ENCODE measurements at places on chromosomes 7 and 10.

GRCh38 chr10:122117475-122117874 is 128.5 kb downstream of the TACC2 start:
- DNase-seq: no peak

DNA sequence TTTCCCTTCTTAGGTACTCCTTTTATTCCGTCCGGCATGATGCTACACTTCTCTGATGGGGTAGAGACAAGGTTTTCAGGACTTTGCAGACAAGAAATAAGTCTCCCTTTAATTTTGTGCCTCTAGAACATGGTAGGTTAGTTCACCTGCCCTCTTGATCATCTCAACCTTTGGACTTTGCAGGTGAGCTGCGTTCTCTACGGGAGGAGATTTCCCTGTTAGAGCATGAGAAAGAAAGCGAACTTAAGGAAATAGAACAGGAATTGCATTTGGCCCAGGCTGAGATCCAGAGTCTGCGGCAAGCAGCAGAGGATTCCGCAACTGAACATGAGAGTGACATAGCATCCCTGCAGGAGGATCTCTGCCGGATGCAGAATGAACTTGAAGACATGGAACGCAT is 9.2 kb downstream of the CCDC136 start:
- no peak for DNase-seq

- no peak for DNase-seq
Measured at GRCh38 chr10:63115732-63116383, 17.3 kb upstream of the NRBF2 start.

- no peak for DNase-seq
Measured at GRCh38 chr10:91632671-91633550, at the start of gene PPP1R3C. TSS of gene PPP1R3C (minus strand) at chr10:91633071. CDS start at chr10:91632969, 102 bp downstream.

- no peak for DNase-seq
Measured at GRCh38 chr10:97896756-97897358, 47.2 kb downstream of the GOLGA7B start.

GRCh38 chr10:114245121-114245791 is 6.2 kb downstream of the VWA2 start:
- no peak for DNase-seq

DNA sequence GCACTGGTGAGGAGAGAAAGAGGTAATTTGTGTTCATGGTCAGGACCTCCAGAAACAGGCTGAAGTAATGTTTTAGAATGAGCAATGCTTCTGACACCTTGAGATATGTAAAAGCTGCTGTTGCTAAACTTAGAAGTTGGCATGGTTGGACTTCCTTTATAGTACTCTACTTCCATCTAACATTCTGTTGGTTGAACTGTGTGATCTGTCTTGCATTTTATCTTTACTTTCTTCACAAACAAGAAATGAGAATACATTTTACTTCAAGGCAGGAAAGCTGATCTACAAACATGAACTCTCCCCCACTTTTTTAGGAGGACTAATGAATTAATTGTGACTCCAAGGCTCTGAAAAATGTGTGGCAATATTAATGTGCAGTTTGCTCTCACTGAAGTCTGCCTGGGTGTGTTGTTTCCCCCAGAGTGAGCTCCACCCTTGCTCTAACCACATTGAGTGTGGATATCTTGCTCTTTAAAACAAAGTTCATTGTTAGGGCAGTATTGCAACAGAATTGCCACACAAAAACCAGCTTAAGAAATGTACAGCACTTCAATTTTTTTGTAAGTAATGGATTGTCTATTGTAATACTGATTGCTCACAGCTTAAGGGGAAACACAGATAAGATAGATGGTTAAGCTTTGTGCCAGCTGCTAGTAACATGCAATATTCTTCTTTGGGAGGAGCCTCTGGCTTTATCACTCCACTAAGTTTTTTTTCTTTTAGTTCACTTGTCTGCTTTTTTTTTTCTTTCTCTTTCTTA is 69.0 kb downstream of the ADD3 start:
- DNase-seq: no peak

- no peak for DNase-seq
Measured at GRCh38 chr7:122416336-122416735, 111.8 kb upstream of the FEZF1 start.

GRCh38 chr10:101668566-101668965 is 26.4 kb downstream of the FBXW4 start:
- DNase-seq: no peak

GRCh38 chr7:20602306-20602705 is 13.2 kb upstream of the ABCB5 start:
- no peak for DNase-seq

DNA sequence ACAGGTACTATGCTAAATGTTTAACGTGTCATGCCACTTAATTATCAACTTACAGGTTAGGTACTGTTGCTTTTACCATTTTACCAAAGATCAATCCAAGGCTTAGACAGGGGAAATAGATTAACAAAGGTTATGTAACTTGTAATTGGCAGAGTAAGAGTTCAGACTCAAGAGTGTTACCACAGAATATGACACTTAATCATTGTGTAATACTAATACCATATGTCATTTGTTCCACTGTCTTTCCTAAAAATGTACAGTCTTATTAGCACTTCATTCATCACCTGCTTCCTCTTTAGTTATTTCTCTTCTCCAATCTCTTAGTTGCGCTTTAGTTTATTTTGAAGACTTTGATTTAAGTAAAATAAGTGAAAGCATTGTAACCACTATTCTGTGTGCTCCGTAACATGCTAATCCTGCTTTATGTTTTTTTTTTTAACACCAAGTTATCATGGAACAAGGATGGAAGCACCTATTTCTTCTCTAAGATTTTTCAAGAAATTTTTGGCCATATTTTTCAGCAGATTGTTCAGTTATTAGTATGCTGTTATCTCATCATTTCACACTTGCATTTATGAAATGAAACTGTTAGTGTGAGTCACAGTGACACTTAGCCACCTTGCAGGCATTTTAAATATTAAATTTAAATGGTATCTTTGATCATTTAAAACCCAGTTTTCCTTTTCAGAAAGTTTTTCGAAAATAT is 197.3 kb downstream of the PHF14 start:
- DNase-seq: no peak

DNA sequence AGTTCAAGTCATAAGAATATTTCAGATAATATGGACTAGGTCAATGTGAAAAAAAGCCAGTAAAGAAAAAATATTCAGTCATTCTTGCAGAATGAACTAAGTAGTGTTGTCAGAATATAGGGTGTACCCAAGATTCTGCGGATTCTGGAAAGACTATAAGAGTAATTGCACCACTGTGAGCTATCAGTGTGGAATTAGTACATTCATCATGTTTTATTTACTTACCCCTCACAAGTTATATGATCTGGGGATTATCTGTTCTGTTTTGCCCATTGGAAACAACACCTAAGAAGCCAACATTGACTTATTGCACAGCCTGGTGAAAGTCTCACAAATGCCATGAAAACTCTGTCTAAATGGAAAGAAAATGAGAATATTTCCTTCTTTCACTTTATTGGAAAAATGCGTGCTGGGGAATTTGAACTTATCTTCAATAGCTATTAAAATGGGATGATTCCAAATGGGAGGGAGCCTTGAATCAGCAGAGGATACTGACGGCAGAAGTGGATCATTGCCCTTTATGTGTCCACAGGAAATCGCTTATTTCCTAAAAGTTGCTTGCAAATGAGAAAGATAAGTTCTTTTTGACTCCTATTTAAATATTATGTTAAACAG is 563.3 kb upstream of the POM121L12 start:
- no peak for DNase-seq

DNA sequence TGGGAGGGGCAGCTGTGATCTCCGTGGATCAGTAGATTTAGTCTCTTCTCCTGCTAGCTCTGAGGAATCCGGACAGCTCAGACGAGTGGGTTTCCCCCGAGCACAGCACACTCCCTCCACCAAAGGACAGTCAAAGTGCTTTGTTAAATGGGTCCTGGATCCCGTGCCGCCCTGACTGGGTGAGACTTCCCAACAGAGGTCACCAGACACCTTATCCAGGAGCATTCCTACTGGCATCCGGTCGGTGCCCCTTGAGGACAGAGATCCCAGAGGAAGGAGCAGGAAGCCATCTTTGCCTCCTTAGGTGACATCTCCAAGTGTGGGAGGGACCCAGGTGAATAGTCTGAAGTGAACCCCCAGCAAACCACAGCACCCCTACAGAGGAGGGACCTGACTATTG is 1148.9 kb downstream of the CNTNAP2 start:
- DNase-seq: no peak

- DNase-seq: no peak
Measured at GRCh38 chr10:116014871-116015582, 258.0 kb downstream of the GFRA1 start.

DNA sequence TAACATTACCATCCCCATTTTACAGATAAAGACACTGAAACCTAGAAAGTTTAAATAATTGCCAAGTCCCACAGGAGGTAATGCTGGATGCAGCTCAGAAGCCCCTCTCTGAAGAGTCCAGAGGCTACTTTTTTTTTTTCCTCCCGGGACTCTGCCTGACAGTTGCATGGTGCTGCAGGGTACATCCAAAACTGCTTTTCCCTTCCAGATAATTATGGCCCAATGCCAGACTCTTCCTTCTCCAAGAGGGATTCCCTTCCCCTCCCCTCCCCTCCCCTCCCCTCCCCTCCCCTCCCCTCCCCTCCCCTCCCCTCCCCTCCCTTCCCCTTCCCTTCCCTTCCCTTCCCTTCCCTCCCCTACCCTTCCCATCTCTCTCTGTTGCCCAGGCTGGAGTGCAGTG is 122.9 kb downstream of the LSMEM1 start:
- no peak for DNase-seq

DNA sequence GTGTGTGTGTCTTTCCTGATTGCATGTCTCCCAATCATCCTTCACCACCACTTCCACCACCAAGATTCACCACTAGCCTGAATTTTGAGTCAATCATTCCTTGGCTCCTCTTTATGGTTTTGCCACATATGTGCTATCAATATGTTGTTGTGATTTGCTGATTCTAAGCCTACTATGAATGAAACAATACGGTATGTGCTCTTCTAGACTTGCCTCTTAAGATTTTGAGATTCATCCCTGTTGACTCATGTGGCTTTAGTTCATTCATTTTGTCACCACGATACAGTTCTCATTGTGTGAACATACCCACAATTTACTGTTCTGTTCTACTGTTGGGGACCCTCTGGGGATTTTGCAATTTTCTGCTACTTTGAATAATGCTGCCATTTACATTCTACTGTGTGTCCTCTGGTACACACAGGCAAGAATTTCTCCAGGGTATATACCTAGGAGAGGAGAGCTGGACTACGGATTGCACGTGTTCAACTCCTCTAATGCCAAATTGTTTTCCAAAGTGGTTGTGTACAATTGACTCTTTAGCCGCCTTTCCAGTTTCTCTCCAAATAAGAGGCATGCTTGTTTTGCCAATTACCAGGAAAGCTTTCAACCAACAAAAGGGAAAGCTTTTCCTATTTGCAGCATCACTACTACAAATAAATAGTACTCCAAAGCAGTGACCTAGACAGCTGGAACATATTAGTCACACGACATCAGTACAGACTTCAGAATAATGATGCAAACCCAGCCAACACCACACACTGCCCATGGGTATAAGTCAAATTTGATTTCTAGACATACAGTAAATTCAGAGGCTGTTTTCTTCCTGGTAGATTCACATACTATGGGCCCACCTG is 30.0 kb downstream of the SGMS1 start:
- no peak for DNase-seq

DNA sequence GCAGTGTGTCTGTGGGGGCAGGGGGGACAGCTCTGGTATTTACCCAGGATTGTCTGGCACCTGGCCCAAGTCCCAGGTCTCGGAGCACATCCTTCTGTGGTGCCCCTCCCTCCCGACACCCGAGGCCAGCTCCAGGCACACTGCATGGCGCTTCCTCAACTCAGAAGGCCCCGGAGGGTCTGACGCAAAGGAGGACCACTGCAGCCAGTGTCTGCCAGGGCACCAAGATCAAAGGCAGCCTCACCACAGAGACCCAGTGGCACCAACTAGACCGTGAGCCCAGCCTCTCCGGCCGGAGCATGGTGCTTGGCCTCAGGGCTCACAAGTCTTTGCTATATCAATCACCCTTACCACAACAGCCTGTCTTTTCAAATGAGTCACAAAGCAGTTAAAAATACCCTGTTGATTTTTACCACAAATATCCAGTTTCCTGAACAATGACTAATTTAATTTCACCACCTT is 99.3 kb upstream of the DDC start:
- no peak for DNase-seq

GRCh38 chr10:89869592-89870156 is 168.3 kb downstream of the KIF20B start:
- no peak for DNase-seq

DNA sequence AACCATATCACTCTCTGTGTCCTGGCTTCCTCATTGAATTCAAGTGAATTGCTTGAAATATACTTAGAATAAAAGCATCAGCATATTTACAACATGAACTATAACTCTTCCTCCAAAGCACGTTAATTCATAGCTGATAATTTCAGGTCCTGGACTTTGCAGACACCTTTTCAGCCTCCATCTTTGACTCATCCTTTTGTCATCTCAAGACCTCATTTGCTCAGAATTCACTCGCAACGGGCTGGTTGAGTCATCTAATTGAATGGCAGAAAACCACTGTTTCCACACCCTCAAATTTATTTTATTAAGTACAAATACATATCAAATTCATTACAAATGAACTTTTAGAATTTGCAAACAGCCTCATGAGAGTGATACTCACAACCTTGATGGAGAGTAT is 545.7 kb downstream of the GATA3 start:
- no peak for DNase-seq

DNA sequence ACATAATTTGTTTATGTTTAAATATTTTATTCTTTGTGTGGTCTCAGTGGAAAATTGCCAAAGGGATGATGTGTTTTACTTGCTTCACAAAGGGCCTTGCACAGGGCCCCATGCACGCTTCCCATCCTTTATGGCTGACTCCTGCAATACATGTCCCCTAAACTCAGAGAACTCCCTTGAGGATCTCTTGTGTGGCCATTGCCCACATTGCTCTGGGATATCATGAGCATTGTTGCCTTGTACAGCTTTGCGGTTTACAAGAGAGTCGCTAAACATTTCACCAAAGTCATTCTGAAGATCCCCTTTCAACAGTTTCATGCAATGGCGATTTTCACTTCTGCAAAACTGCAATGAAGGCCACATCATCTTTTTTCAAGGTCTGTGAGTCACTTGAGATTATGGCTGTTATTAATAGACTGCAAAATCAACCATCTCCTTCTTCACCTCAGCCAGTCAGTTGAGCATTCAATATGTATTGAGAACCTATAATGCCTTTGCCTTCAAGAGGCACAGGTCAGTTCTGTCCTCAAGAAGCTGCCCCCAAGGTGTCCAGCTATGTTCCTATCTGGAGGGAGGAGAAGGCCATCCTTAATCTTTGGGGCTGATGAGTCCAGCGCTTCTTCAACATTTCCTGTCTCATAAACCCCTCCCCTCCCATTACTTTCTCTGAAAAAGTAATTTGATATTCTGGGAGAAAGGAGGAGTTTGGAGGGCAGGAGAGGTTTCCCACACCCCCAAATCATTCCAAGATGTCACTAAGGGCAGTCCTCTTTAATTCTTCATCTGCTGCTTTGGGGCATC is 108.1 kb downstream of the CCDC71L start:
- DNase-seq: no peak

DNA sequence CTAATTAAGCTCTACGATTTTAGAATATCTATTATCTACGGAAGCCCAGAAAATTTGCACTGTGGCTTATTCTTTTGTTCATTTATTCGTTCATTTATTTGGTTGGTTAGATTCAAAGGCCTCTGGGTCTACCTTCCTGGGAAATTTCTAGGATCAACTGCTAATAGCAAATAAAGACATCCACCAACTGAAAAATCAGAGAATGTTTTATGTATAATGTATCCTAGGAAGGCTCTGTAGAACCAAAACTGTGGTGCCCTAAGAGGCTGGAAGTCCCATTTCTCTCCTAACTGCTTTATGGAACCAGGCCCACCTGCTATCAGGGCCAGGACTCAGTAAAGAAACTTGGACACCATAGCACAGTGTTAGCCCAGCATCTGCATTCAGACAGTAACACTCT is 923.4 kb upstream of the AUTS2 start:
- DNase-seq: no peak

GRCh38 chr10:34124522-34125035 is 690.5 kb downstream of the PARD3 start:
- no peak for DNase-seq

All from activated naive CD8-positive, alpha-beta T cell treated with anti-CD3 and anti-CD28 coated beads, Interleukin-2, amount 50 U/mL, for 16 hours (primary cell).